ENCODE measurements at places on chromosomes 5 and 9. TPM values are rescaled to one million over a fixed set of nuclear protein-coding genes. Genes with fewer than 3 reads are reported as not detected.

The TSSK1B gene
- polyA plus RNA-seq: 0.01 TPM

The PTGS1 gene
- polyA plus RNA-seq: 6.8 TPM

The NIM1K gene
- polyA plus RNA-seq: 0.12 TPM

The PCDHGB4 gene
- 0.37 TPM for polyA plus RNA-seq

The INSYN2B gene
- polyA plus RNA-seq: not detected

The DMRT2 gene
- 0.14 TPM for polyA plus RNA-seq

The TRAF2 gene
- 11.0 TPM for polyA plus RNA-seq

The GPX8 gene
- polyA plus RNA-seq: 3.7 TPM

The SMIM27 gene
- polyA plus RNA-seq: 4.4 TPM

The ERGIC1 gene
- 47.1 TPM for polyA plus RNA-seq

The OSMR gene
- polyA plus RNA-seq: 7.6 TPM

The DOK3 gene
- polyA plus RNA-seq: 5.1 TPM

The APBA1 gene
- polyA plus RNA-seq: 1.3 TPM

The ZNF622 gene
- polyA plus RNA-seq: 7.7 TPM

The ZFP2 gene
- 0.52 TPM for polyA plus RNA-seq

The STK32A gene
- 0.04 TPM for polyA plus RNA-seq

The PHYHD1 gene
- 39.5 TPM for polyA plus RNA-seq

The MEIKIN gene
- not detected for polyA plus RNA-seq

The GRIA1 gene
- polyA plus RNA-seq: 0.01 TPM

The CNOT6 gene
- 6.8 TPM for polyA plus RNA-seq

The MARCOL gene
- polyA plus RNA-seq: not detected

The SYNPO gene
- 4.3 TPM for polyA plus RNA-seq

The STRBP gene
- polyA plus RNA-seq: 26.9 TPM

The IFNA13 gene
- not detected for polyA plus RNA-seq

The IL3 gene
- not detected for polyA plus RNA-seq

The CDC20B gene
- polyA plus RNA-seq: not detected

The LCN9 gene
- not detected for polyA plus RNA-seq

The SH3PXD2B gene
- 4.5 TPM for polyA plus RNA-seq

The FGF1 gene
- polyA plus RNA-seq: 0.56 TPM

The ST8SIA4 gene
- 0.36 TPM for polyA plus RNA-seq

The IRX1 gene
- 0.08 TPM for polyA plus RNA-seq

The CAMLG gene
- polyA plus RNA-seq: 25.6 TPM

The BTNL8 gene
- 0.07 TPM for polyA plus RNA-seq

The HTR1A gene
- not detected for polyA plus RNA-seq

The SLC6A7 gene
- not detected for polyA plus RNA-seq

All from esophagus (tissue), 2 donors.